ENCODE measurements at places on chromosomes 5 and 9.

DNA sequence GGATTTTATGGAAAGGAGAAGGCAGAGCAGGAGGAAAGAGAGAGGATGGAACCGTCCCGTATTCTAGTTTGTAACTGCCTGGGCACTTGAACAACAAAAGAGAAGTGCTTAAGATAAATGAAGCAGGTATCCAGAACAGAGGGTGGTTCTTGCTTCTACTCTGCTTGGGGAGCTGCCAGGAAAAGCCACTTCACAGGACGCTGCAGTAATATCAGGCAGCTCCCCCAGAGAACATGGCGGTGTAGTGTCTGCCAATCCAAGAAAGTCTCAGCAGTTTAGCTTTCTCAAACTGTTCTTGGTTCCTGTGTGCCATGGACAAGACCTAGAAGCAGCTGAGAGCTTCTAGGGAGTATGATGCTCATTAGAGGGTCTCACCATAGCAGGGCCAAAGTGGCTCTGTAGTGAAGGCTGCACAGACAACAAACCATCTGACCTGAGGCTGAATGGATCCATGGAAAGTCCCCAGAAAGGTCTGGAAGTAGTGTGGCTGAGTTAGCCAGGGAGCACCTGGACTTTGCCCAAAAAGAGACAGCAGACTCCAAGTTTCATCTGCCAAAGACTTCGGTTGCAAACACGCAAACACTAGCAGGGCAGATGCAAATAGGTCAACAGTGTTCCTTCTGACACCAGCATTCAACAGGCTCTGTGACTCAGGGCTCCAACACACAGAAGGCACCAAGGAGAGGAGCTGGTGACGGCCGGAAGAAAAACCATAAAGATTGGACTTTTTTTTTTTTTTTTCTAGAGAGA, 72.2 kb upstream of the TNFSF8 start:
- DNase-seq: no peak

DNA sequence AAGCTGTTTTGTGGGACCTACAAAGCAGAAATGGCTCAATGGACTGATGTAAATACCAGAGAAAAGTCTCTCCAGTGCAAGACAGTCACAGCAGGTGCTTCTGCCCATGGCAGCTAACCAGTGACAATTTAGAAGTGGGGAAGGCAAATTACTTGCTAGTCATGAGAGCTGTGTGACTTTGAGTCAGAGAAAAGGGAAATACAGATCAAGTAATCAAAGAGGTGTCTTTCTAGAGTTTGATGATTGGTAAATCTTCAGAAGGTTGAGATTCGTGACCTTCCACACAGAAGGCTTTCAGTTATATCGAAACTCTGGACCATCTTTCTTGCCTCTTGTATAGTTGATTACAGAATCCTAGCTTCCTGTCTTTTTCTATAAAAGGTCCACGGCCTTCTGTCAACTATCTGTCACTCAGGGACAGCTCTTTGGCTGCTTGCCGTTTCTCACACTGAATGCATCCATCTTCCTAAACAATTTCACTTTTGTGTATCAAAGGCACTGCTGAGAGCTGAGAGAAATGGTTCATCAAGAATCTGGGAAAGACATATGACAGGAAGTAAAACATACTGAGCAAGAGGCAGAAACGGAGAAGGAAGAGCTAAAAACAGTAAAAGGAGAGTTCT, 993.9 kb upstream of the ACO1 start:
- DNase-seq: no peak

- no peak for DNase-seq
Measured at GRCh38 chr9:136688274-136689107, 1.2 kb upstream of the AGPAT2 start.

- DNase-seq: peak; percentile 66
Measured at GRCh38 chr9:69019808-69020207, 5.9 kb upstream of the PRKACG start.

DNA sequence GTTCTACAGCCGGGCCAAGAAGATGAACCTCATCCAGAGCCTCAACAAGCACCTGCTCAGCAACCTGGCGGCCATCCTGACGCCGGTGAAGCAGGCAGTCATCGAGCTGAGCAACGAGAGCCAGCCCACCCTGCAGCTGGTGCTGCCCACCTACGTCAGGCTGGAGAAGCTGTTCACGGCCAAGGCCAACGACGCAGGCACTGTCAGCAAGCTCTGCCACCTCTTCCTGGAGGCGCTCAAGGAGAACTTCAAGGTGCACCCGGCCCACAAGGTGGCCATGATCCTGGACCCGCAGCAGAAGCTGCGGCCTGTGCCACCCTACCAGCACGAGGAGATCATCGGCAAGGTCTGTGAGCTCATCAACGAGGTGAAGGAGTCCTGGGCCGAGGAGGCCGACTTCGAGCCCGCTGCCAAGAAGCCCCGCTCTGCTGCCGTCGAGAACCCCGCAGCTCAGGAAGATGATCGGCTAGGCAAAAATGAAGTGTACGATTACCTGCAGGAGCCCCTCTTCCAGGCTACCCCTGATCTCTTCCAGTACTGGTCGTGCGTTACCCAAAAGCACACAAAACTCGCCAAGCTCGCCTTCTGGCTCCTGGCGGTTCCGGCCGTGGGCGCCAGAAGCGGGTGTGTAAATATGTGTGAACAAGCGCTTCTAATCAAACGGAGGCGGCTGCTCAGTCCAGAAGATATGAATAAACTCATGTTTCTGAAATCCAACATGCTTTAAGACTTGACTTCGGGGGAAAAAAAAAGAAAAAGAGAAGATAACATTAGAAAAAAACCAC, 28.5 kb downstream of the AMBP start:
- peak; percentile 27 for DNase-seq

DNA sequence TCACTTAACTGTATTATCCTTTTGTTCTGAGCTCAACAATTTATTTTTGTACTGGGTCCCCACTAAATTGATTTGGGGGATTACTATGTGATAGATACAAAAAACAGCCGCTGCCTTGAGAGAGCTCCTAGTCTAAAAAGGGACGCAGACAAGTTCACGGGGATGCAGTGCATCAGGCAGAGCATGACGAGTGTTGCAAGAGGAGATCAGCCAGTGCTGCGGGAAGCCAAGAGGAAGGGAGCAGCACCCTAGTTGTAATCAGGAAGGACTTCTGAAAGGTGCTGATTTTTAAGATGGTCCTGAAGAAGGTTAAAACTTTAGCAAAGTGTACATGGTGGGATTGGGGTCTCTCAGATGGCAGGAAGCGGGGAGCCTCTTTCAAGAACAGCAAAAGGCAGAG, 15.8 kb downstream of the GALNT10 start:
- DNase-seq: no peak

DNA sequence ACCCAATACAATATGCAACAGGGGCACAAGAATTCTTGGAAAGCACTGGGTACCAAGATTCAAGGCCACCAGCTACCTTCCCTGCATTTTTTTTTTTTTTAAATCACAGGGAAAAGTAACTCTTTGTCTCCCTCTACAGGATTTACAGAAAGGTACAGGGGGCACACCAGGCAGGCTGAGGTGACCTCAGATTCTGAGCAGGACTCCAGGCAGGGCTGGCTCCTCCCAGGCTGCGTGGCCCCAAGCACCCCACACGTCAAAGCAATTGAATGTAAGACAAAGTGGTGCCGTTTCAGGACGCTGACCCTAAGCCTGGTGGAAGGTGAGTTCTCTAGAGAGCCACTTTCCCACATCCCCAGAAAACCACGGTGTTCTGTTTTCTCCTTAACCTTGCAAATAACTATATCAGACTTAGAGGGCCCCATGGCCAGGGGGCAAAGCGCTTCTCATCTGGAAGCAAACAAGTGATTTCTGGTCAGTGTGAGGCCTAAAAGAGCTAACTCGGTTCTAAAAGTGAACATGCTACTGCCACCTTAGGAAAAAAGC, 222.6 kb downstream of the ROR2 start:
- no peak for DNase-seq

DNA sequence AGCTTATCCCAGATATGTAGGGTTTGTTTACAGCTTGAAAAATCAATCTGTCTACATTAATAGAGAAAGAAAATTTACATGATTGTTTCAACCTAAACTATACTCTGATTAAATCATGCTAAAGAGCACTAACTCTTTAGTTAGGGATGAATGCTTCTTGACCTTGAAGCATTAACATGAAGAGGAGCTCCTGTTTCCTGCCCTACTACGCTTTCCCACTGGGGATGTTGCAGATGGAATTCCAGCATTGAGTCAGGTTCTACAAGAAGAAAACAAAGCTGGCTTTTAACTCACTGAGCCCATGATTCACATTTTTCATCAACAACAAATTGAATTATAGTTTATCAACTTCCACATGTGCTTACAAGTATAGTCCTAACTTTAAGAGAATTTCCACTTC, 471.3 kb downstream of the TMEM232 start:
- DNase-seq: no peak

GRCh38 chr5:164303646-164304215, 798.3 kb downstream of the MAT2B start:
- no peak for DNase-seq

DNA sequence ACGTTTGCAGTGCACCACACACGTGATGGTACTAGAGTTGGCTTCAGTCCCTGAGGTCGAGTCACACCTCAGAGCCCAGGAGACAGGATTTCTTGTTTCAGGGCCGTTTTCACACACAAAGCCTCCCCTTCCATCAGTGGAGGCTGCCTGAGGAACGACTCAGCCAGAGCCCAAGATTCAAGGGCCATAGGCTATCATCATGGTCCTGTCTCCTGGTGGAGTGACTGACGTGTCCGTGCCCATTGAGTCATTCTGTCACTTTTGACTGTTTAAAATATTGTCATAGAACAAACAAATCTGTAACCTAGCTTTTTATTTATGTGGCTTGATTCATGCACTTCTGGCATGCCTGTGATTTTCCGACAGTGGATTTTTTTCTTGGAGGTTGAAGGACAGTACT, 28.3 kb downstream of the CAMK2A start:
- no peak for DNase-seq
